Dermis lymphatic vessel endothelial cell (primary cell): ENCODE measurements at places on chromosomes 7 and 10. TPM values are rescaled to one million over a fixed set of nuclear protein-coding genes. Genes with fewer than 3 reads are reported as not detected.

The ARID5B gene
- total RNA-seq, result 7.6 and 20.4 TPM in 2 replicates

The MYO1G gene
- total RNA-seq, result under 0.01 and 0.17 TPM in 2 replicates

The ZNF107 gene
- total RNA-seq, result 2.2 and 2.6 TPM in 2 replicates

The AKR1B15 gene
- not detected in 2 replicates for total RNA-seq

The LDB3 gene
- total RNA-seq, result not detected in 2 replicates

The GJD4 gene
- not detected in 2 replicates for total RNA-seq

The SSMEM1 gene
- not detected in 2 replicates for total RNA-seq

The INSYN2A gene
- under 0.01 TPM in 1 of 2 replicates, not detected in the other for total RNA-seq

The MOGAT3 gene
- total RNA-seq, result not detected in 2 replicates

The OR6B1 gene
- not detected in 2 replicates for total RNA-seq

The ZNF800 gene
- total RNA-seq, result 9.5 and 13.1 TPM in 2 replicates

The CPA2 gene
- total RNA-seq, result not detected in 2 replicates

The CELF2 gene
- 0.95 and 2.2 TPM in 2 replicates for total RNA-seq

The ST8SIA6 gene
- total RNA-seq, result 0.26 and 0.54 TPM in 2 replicates

The FANK1 gene
- total RNA-seq, result 0.22 and 1.1 TPM in 2 replicates

The MYH16 gene
- not detected in 2 replicates for total RNA-seq

The NPSR1 gene
- total RNA-seq, result not detected in 2 replicates

The SLC18A3 gene
- not detected in 2 replicates for total RNA-seq

The CADPS2 gene
- total RNA-seq, result 70.1 and 82.9 TPM in 2 replicates

The AKAP9 gene
- 31.5 and 43.3 TPM in 2 replicates for total RNA-seq

The HKDC1 gene
- under 0.01 and 0.11 TPM in 2 replicates for total RNA-seq

The OR2A5 gene
- total RNA-seq, result not detected in 2 replicates

The KIF11 gene
- total RNA-seq, result 4.3 and 5.8 TPM in 2 replicates
